ENCODE measurements at places on chromosomes 16 and 17.

DNA sequence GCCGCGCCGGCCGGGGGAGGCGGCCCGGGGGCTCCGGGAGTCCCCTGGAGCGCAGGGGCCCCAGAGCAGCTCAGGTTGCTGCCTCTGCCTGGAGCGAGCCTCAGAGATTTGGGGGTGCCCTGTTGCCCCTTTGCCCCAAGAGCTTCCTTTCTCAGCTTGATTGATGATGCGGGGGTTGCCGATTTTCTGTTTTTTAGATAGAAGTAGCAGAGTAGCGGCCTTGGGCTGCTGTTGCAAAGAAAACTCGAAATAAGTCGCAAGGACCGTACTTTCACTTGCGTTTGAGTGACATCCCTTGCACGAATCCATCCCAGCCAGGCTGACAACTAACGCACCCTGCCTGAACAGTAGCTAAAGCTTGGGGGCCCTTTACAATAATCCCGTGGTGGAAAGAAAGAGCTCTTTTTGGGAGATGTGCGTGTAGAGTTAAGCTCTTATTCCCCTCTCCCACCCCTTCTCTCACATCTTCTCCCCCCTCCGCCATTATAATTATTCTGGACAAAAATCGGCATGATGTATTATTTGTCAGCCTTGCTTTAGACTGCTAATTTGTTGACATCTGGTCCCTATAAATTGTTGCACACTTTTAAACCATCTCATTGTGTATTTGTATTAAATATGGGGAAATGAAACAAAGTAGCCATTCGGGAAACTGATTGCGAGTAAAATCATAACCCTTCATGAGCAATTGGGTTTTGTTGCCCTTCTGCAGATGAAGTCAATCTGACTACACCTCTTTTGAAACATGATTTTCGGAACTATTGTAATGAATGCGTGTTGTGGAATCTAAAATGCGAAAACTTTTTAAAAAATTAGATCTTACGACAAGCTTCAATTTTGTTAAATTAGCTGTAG, 873 bp downstream of the USP10 start:
- DNase-seq, result no peak

DNA sequence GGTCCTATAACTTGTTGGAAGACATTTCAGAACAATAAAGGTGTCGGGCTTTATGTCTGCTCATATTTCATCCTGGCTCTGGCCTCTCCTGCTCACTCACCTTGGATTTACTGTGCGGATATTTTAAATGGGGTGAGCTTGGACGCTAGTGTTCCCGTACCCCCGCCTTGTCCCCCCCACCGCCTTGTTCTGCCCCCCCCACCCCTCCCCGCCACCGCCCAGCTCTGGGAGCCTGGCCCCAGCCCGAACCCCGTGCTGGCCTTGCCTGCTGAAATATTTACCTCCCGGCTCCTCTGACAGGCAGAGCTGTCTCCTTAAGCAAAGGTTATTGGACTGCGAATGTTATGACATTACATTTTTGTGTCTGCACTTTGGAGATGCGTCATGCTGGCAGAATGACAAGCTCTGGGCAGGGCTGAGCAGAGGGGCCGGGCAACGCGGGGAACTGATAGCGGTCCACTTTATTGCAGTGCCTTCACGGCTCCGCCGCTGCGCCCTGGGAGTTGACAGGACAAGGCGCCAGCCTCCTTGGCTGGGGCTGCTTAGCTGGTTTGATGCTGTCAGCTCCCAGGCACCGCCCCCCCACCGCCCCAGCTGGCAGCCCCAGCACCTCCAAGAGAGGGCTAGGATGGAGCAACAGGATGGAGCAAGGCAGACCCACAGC, 222.5 kb upstream of the GSE1 start:
- peak; percentile 48 for DNase-seq

DNA sequence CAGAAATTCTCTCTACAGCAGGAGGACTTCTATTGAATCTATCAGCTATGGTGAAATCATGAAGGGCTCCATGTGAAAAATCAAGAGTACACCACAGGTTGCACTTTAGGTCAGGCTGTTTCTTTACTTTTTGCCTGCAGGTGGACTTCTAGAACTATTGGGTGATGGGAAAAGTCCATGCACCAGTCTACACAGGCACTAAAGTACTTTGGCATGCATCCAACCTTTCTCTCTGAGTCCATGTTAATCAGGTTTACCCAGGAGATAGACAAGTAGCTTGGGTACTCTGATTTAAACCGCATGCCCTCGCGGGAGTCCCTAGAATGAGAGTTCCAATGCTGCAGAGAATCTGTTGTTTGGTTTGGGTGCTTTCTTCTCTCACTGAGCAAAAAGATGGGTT, 9.1 kb upstream of the ANKFN1 start:
- no peak for DNase-seq

DNA sequence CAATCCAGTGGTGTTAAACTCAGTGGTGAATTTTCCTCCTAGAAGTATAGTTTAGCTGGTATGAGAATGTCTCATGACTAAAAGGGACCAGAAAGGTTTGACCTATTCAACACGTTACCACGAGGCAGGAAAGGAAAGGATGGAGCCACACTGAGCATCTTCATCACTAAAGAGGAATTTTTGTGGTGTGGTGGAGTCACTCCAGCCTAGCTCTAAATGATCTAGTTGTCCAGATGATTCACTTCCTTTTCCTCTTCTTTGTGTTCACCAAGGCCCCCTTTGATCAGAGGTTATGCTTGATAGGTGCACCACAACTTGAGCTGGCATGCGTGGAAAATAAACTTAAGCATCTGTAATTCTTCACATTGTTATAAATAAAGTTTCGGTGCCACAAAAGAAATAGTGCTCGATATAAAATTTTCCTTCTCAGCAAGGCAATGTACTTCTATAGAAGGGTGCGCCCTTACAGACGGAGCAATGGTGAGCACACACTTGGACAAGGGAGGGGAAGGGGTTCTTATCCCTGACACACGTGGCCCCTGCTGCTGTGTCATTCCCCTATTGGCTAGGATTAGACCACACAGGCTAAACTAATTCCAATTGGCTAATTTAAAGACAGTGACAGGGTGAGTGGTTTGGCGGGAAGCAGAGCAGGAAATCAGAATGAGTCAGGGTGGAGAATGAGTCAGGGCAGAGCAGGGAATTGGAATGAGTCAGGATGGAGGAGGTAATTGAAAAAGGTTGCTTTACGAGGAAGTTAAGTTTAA, 254.6 kb downstream of the HS3ST3A1 start:
- DNase-seq, result peak; percentile 87

- no peak for DNase-seq
These were observed 8.6 kb downstream of the ESRP2 start for GRCh38 chr16:68227183-68227793.

GRCh38 chr16:23832882-23833281, 2.9 kb upstream of the PRKCB start:
- DNase-seq, result no peak

GRCh38 chr17:73941919-73942530, 261.5 kb upstream of the RPL38 start:
- DNase-seq, result no peak

DNA sequence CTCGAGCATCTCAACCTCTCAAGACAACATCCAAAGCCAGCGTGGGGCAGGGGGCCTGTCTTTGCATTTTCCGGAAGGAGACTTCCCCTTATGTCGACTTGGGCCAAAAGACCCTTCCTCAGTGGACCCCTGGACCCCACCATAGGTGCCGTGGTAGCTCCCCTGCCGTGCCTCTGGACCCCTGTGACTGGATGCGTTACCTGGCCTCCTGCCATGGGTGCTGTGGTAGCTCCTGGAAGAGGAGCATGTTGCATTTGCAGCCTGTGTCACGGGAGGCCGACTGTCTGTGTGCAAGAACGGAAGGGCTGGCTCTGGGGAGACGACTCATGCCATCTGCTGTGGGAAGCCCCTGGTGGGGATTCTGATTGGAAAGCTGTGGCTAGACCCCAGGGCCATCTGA, 130.1 kb downstream of the FOXL1 start:
- DNase-seq, result no peak

GRCh38 chr17:29069526-29070041, 26.6 kb downstream of the PIPOX start:
- DNase-seq, result no peak

DNA sequence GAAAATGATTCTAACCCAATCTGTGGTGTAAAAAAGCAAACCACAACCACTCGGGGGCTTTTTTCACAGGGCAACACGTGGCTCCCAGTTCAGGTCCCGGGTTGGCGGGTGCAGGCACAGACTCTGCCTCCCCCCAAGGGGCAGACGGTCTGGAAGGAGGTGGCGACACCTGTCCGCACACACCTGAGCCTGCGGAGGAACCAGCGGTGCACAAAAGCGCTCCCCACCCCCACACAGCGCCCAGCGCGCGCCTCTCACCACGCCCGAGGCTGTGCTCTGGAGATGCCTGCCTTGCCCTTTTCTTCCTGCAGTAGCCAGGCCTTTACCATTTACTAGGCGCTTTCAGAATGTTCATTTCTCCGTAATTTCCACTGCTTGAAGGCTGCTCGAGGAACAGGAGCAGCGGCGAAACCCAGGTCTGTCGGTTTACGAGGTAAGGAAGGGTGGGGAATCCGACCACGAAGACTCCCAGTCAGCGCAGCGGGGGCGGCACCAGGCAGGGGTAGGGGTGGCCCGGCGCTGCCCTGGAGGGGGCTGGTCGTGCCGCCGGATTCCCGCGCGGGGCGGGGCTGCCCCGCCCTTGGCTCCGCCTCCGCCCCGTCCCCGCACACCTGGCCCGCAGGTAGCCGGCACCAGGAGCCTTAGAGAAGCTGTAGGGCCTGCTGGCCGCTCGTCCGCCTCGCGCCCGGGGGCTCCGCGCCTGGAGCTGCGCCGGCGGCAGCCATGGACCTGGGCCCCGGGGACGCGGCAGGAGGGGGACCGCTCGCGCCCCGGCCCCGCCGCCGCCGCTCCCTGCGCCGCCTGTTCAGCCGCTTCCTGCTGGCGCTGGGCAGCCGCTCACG, at the start of gene USP43:
USP43 (plus strand) TSS at position 608 of the 842 bp plus-strand sequence; CDS start at position 724, 116 bp downstream.
- DNase-seq, result no peak

DNA sequence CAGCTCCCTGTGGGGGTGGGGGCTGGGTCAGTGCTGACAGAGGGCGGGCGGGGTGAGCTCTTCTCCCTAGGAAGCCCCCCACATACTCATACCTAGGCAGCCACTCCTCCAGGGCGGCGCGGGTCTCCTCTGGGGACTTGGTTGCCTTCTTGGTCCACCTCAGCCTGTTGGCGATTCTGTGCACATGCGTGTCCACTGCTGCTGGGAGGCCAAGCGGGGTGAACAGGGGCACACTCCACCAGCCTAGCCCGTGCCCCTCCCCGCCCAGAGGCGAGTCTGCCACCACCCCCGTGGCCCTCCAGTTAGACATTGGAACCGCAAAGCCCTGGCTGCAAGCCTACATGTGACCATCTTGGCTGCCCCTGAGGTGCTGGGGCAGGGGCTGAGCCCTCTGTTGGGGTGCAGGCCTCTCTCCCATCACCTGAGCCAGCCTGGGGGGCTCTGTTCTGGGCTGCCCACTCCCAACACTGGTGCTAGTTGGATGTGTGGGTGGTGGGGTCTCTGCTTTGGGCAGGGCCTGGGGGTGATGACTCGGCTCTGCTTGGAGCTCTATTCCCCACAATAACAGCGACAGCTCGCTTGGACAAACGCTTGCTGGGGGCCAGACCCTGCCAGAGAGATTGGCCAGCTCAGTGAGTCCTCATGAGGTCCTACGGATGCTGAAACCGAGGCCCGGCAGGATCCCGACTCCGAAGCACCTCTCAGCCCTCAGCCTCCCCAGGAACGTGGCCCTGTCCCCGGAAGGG, 7.4 kb downstream of the NTHL1 start:
- no peak for DNase-seq

DNA sequence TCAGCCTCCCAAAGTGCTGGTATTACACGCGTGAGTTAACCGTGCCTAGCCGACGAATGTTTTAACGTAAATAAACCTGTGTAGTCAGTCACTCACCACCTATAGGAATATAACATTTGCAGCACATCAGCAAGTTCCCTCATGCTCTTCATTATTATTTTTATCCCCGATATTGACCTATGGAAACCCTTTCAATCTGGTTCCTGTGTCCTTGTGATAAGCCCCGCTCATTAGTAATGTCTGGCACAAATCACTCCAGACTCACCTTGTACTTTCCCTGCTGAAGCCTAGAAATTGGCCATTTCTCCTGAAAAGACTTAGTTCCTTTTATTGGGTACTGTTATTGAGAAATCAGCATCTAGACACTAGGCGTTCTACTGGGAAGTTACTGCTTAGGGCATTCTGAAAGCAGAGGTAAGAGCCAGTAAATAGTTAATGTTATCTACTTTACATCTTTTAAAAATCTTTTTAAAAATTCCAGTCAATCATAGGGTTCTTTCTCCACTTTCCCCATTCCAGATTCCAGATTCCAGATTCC, 1.5 kb upstream of the PHKG2 start:
- no peak for DNase-seq

DNA sequence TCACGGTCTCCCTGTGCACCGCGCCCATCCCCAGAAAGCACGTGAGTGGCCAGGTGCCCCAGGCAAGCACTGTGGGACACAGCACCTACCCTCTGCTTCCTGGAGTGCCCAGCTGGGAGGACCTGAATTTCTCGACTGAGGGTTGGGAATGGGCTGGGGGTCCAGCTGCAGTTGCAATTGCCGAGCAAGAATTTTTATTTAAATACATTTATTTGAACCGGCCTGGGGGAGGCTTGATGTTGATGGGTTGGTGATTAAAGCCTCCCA, 6.3 kb downstream of the SLC5A2 start:
- no peak for DNase-seq

DNA sequence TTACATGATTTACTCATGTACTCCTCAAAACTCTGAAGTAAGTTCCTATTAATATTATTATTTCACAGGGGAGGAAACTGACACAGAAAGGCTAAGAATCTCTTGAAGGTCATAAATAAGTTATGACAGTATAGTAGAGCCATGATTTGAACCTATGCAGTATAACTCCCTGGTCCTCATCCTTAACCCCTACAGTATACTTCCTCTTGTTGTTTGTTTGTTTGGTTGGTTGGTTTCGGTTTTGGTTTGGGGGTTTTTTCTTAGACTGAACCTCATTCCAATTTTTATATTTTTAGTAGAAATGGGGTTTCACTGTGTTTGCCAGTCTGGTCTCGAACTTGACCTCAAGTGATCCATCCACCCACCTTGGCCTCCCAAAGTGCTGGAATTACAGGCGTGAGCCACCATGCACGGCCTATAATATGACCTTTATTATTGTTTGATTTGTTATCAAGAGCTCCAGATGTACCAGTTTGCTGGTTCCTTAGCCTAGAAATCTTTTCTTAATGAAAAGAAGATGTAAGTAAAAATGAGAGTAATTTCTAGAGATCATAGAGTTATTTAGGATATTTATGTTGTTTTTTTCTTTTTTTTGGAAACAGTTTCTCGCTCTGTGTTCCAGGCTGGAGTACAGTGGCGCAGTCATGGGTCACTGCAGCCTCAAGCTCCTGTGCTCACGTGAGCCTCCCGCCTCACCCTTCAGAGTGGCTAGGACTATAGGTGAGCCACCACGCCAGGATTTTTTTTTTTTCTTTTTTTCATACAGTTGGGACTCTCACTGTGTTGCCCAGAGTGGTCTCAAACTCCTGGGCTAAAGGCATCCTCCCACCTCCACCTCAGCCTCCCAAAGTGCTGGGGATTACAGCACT, 4.8 kb downstream of the PRR11 start:
- no peak for DNase-seq

DNA sequence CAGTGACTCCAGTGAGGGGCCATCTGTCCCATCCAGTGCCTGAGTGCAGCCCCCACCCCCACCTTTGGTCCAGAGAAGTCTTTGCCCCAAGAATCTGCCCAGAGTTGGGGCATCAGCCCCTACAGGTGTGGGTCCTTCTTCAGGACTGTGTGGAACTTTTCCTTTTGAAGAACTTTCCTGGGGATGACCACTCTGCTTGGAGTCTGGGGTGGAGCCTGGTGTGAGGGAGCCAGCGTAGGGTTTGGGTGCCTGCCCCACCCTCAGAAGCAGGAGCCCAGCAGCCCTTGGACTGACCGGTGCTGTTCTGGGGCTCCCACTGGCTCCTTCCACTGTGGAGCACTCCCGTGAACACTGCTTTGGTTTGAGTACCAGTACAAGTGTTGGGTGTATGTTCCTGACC, 19.3 kb downstream of the MPRIP start:
- DNase-seq, result no peak

All from fibroblast of skin of left biceps (primary cell).